Stimulated activated CD4-positive, alpha-beta T cell treated with anti-CD3 and anti-CD28 coated beads, Interleukin-15, amount 100 ng/mL, for 1 hour (primary cell): ENCODE measurements at places on chromosomes 7 and 10.

DNA sequence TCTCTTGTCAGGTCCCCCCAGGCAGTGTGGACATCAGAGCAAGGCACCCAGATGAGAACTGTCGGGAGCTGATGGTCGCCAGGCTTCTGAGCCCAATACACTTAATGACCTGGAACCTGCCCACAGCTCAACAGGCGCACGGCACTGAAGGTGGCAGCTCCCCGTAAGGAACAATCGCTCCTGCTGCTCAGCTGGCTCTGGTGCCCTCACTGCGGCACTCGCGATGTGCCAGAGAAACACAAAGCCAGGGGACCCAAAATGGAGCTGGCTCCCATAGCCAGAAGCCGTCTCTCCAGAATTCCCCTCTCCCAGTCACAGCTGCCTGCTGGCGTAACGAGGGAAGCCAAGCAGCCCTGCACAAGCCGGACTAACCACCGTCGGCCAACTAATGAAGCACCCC lies 6.3 kb downstream of the CALN1 start:
- no peak for DNase-seq

DNA sequence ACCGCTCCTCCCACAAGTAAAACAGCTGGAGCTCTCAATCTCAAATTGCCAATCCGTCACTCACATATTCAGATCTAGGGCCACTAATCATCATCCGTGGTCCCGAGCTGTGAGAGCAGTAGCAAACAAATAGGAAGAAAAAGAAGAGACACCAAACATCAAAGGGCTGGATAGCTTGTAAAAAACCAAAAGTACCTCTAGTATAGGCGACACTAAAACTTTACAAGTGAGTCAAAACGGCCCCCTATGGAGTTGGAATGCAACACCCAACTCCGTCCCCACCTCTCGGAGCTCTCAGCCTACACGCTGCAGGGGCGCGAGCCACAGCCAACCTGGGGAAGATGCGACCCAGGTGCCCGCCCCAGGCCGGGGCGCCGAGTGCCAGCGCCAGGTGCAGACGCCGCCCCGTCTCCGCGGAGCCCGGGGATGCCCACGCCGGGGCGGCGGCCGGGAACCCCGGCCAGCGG lies 581 bp downstream of the FAM3C start:
- peak; percentile 30 for DNase-seq

- DNase-seq: no peak
These were observed 662 bp downstream of the NRCAM start for GRCh38 chr7:108455551-108455997.

DNA sequence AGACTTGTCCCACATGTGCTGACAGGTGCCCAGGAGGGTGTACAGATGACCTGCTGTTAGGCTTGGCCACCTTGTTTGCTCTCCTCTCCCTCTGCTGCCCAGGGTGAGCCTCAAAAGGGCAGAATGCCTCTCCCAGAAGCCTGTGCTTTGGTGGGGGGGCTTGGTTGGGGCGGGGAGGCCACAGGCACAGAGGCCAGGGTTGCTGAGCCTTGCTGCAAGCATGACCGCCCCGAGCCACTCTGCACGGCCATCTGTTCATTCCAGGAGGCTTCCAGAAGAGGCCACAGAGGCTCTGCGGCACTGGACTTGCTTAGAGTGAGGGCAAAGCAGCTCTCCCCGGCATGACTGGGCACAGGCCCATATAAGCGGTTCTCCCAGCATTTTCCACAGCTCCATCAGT lies 190.8 kb downstream of the GLRX3 start:
- no peak for DNase-seq

- DNase-seq: no peak
These were observed 105.5 kb downstream of the HGF start for GRCh38 chr7:81664304-81664703.

- no peak for DNase-seq
These were observed 26.9 kb upstream of the FKBP9 start for GRCh38 chr7:32930378-32930777.

DNA sequence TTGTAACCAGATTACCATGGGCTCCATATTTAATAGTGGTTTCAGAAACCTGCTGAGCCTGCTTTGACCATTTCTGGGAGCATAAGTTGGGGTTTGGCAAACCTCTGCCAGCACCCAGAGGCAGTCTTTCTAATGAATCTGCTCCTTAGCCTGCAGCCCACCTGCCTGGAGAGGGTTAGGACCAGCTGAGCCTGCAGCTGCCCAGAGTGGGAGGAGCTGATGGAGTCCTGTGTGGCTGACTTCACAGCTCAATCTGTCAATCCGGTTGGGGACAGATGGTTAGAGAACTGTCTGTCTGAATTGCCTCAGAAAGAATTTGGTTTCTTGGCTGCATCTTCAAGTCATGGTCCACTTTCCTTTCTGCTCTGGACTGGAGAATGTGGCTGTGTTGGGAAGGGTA lies 444.6 kb downstream of the NRG3 start:
- no peak for DNase-seq

DNA sequence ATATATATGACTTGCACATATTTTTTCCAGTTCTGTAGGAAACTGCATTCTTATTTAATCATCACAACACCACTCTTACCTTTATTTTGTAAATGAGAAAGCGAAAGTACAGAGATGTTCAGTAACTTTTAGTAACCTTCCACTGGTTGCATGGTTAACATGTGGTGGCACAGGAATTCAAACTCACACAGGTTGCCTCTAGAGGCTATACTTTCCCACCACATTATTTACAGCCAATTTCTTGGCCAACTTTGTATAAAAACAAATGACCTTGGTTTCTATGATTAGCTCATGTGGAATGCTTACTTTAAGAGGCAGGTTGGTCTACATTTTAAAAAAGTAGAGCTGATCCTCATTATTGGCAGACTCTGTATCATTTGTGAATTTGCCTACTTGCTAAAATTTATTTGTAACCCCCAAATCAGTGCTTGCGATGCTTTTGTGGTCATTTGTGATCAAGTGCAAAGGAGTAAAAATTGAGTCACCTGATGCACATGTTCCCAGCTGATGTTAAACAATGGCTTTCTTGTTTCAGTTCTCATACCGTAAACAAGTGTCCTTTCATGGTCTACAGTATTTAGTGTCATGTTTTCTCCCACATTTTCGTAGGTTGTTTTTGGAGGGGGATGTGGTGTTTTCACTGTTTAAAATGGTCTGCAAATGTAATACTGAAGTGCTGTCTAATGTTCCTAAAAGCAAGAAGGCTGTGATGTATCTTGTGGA lies 14.8 kb downstream of the BBS9 start:
- DNase-seq: no peak

DNA sequence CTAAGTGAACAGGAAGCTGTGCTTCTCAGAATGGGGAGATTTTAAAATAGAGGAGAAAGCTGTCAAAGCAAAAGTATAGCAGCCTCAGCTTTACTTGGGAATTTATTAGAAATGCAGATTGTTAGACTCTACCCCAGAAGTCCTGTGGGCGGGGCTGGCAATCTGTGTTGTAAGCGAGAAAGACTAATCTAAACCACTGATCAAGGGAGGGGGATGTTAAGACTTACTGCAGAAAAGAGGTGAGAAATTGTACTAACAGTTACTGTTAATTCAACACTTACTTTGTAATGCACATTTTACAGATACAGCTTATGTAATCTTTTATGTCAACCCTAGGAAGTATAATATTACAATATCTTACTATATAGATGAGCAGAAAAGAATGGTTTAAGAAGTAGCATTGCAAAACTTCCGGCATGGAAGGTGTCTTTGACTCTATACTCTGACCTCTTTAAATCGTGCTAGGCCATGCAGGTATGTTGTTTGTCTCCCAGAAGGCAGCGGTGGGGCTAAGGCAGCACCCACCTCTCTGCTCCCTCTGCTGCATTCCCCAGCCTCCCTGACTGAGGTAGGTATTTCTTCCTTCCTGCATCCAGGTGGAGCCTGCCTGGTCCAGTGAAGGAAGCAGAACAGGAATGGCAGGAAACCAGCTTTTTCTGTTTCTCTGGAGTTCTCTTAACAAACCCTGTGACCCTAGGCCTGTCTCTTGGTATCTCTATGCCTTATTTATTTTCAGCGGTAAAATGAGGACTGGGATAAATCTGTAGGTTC lies 462.2 kb downstream of the AUTS2 start:
- no peak for DNase-seq

DNA sequence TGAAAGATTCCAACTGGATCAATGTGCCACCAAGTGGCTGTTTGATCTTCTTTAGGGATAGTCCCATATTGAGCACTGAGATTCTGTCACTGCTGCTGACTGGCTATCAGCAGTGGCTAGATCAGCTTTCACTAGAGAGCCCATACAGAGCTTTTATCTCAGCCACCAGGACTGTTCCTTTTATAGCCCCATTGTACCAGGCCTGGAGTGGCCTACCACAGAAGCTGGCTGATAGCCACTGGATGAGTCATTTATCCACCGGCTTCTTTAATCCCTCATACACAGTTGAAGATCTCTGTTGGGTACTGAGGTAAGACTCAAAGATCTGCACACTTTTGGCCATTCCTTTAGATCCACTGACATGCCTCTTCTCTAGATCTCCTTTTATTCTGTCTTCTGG lies 1101.1 kb downstream of the SORCS3 start:
- DNase-seq: no peak

- no peak for DNase-seq
These were observed 19.0 kb downstream of the PRKAG2 start for GRCh38 chr7:151857866-151858450.

- no peak for DNase-seq
These were observed 20.1 kb downstream of the ITGB1 start for GRCh38 chr10:32937911-32938424.

- DNase-seq: no peak
These were observed 491.4 kb downstream of the NEBL start for GRCh38 chr10:20405761-20406160.

DNA sequence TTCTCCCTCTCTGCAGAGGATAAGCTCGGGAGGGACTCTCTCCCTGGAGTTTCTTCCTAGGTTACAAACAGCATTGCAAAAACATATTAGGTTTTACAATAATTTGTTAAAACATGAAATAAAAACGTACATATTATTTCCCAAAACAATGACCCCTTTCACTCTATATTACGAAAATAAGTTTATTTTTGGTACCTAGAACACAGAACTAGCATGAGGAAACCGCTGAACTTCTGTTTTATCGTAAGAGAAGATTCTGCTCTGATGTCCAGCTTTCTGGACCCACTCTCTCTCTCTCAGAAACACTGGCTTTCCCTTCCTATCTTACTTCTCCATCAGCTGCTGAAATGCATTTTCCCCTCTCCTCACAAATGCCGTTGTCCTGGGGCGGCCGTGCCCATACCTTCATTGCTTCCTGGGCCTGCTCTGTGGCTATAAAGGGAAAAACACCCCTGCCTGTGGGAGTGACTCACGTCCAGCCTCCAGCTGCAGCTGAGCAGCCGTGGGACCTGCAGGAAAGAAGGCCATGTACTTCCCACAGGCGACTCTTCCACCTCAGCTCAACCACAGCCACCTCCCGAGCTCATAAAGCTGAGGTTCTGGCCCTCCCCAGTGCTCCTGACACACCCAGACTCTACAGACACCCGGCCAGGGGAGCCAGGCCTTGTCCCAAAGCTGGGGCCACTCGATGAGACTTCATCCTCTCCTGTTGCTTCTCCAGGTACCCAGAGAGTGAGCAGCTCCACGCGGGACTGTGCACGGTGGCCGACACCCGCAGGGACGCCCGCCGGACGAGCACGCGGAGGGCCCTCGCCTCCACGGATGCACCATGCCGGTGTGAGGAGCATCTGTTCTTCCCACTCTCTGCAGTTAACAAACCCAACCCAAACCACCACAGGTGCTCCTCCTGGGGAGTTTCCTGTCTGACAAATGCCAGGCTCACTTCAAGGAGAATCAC lies 3.1 kb downstream of the GPER1 start:
- no peak for DNase-seq

- no peak for DNase-seq
These were observed 182.1 kb downstream of the VTI1A start for GRCh38 chr10:112628951-112629609.

DNA sequence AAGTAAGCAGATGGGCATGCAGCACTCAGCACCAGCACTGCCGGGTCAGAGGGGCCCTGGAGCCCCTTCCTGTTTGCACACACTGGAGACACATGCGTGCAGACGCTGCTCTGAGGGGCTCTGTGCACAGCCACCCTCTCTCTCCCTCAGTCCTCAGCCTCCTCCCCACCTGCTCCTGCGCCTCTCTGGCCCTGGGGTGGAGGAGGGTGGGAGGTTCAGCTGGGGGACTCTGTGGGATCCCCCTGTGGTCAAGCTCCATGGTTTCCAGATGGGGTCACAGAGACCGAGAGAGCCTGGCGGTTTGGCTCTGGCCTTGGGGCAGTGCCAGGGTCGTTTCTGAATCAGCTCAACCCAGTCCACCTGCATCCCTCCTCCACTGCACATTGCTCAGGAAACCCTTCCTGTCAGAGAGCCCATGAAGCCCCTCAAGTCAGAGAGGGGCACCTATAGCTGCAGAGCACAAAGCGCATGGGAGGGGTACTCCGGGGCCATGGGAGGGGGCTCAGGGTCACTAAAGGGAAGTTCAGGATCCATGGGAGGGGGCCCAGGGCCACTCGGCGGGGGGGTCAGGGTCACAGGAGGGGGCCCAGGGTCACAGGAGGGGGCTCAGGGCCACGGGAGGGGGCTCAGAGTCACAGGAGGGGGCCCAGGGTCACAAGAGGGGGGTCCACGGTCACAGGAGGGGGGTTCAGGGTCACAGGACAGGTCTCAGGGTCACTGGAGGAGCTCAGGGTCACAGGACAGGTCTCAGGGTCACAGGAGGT lies 161.7 kb downstream of the ADARB2 start:
- no peak for DNase-seq

GRCh38 chr7:133053321-133053891 lies 28.5 kb downstream of the CHCHD3 start:
- no peak for DNase-seq

- no peak for DNase-seq
These were observed 57.6 kb downstream of the HSPA12A start for GRCh38 chr10:116684781-116685180.

GRCh38 chr7:130823060-130823459 lies 89.1 kb upstream of the KLF14 start:
- no peak for DNase-seq

DNA sequence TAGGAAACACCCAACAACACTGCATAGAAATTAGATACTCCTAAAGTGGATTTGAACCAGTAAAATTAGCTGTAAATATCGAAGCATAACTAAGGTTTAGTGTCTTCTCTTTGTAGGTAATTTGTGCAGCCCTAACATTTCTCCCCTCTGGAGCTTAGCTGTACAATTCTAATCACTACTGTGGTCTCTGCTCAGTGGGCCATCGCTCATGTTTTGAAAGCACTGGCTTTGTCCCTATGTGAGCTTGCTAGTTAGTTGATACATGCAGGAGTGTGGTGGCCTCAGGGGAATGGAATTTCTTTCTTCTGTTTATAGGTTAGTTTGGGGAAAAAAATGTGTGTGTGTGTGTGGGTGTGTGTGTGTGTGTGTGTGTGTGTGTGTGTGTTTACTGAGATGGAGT lies 373.1 kb downstream of the DPP6 start:
- DNase-seq: no peak

- DNase-seq: no peak
These were observed 16.6 kb upstream of the LANCL2 start for GRCh38 chr7:55348502-55348901.

GRCh38 chr7:1234049-1234880 lies 1.6 kb downstream of the UNCX start:
- DNase-seq: no peak

DNA sequence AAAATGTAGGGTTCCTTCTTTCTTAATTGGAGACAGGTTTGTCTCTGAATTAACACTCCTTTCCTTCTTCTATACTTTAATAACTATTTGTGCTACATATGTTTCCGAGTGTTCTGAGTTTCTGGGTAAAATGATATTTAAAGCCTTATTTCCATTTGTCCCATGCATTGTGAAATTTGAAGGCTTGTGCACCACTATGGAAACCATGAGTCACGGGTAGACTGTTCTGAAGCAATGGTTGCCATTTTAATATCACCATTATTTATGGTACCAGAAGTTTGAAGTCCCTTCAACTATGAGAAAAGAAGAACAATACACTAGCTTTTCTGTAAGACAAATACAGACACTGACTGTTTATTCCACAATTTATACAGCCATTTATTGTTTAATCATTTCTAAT lies 44.7 kb upstream of the ZEB1 start:
- DNase-seq: no peak
